ENCODE measurements at places on chromosomes 5 and 9.

DNA sequence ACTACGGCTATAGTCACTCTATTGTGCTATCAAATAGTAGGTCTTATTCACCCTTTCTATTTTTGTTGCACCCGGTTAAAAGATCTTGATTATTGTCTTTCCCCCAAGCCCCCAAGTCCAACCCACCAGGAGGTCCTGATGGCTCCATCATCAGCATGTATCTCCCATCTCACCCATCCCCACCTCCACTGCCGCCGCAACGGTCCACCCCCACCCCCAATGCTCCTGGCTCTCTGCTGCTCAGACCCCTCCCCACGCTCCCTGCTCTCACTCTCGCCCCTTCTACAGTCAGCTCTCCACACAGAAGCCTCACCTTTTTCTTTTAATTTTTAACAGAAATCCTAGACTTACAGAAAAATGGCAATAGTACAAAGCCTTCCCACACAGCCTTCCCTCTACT lies 51.5 kb upstream of the SH3PXD2B start:
- DNase-seq, result no peak

- DNase-seq, result no peak
These were observed 73.6 kb upstream of the SUSD1 start for GRCh38 chr9:112248722-112249121.

- DNase-seq, result no peak
These were observed 10.4 kb downstream of the TMOD1 start for GRCh38 chr9:97511655-97512427.

DNA sequence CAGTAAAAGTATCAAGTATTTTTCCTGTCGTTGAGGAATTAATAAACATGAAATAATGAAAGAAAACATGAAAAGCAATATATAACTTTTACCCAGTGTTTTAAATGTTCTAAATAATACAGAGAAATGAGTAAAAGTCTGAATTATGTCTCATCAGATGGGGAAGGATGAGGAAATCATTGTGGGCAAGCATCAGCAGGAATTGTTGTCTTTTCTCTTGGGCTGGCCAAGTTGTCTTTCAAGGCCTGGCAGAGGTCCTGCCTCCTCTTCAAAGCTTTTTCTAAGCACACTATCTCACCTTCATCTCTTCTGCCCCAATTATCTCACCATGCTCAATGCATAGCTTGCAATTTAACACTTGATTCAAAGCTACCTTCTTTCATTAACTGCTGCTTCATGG lies 41.9 kb downstream of the MOCS2 start:
- DNase-seq, result no peak

DNA sequence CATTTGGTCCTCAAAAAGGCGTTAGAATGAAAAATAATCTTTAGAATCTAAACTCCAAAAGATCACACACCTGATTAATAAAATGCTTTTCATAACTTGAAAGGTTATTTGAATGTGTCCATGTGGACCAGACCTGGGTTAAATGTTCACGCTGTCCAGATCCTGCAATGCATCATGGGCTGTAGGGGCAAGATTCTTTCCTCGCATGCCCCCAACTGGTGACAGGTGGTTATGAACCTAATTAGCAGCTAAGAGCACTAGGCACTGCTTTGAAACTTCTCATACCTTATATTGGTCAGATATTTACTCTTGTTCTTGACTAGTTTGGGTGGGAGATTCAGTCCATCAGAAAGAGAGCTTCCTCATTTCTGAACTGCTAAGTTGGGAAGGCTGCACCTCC lies 19.3 kb upstream of the PIP5K1B start:
- DNase-seq, result peak; percentile 30

Measured in BE2C (cell line).